ENCODE measurements at places on chromosomes 6 and 20.

DNA sequence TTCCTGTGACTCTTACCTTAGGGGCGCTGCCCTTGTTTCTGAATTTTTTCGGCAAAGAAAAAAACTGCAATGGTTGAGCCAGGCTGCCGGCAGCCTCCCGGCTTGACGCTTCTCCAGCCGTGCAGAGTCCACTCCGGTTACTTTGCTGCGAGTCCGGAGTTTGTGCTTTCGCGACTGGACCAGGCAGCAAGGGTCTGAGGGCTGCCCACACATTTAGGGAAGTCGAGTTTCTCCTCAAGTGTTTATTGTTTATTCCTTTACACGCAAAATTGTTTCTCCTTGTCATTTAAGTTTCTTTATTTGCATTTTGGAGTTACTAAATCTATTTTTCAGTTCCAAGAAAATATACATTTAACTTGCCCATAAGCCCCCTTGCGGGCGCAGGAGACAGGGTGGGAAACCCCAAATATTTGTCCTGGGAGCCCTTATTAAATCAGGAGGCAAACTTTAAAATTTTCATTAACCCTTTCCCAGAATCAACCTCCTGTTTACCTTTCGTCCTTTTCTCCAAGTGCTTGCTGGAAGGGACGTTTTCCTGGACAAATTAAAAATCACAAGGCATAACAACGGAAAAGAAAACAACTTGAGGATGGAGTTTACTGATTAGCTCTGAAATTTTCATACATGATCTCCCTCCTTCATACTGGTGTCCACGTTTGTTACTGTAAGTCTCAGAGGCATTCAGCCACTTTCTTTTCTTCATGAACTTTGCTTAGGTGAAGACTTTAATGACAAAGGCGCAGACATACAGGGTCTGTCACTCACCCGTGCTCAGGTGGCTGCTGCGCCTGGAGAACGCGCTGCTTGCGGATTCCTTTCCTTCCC is 1.7 kb upstream of the PDE10A start:
- peak overlapping the region; percentile 57 for H3K4me3 ChIP-seq
- H3K4me1 ChIP-seq = peaks cover 8% of the 10 kb centered on the region
- H3K27me3 ChIP-seq = peaks cover 35% of the 10 kb centered on the region
- H3K36me3 ChIP-seq = peaks cover 3% of the 10 kb centered on the region

GRCh38 chr20:20201124-20201523 is 148.8 kb downstream of the CFAP61 start:
- no peak overlapping the region for H3K4me3 ChIP-seq
- H3K36me3 ChIP-seq = no peaks in the 10 kb centered on the region
- peaks cover 59% of the 10 kb centered on the region for H3K27me3 ChIP-seq
- H3K27ac ChIP-seq = no peak overlapping the region

DNA sequence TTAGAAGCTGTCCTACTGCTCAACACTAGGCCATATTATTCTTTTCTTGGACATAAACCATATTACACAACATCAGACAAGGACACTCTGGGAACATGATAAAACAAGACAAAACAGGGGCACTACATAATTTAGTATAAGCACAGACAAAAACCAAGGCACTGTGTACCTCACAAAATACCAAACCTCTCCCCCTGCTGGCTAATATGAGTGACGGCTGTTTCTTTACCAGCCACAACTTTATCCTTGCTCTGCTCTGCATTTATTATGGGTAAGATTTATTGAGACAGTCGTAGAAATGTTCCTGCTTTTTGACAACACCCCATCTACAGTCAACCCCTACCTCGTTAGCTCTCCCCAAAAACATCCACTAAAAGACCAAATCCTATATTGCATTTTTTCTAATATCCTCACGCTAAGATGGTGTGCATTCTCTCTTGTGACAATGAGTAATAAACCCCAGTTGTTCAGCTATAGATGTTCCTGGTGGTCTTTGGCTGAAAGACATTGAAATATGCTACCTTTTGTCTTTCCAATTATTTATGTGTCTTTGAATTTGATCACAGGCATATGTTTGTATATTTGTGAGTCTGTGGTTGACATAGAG is 23.8 kb upstream of the POLR1H start:
- H3K4me1 ChIP-seq = peaks cover 2% of the 10 kb centered on the region
- H3K4me3 ChIP-seq = no peak overlapping the region
- DNase-seq = no peak
- no peaks in the 10 kb centered on the region for H3K27me3 ChIP-seq
- H3K36me3 ChIP-seq = peaks cover 3% of the 10 kb centered on the region
- H3K27ac ChIP-seq = peak overlapping the region; percentile 49

DNA sequence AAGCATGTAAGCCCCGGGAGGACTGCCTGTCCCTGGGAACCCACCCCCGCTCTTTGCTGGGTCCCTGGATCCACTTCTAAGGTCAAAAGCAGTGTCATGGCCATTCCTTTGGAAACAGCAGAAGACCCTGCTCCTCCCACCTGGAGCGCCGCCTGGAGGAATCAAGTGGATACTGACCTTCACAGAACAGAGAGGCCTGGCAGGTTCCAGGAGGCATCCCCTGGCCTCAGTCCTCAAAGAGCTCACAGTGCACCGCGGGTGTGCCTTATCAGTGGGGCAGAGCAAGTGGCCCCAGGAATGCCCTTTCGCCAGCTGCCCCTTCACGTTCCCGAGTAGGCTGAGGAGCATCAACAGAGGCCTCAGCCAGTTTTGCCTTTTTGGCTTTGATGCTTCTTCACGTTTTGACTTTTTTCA is 11.1 kb upstream of the SLC4A11 start:
- H3K27me3 ChIP-seq = peaks cover 11% of the 10 kb centered on the region
- peaks cover 2% of the 10 kb centered on the region for H3K4me1 ChIP-seq
- no peak overlapping the region for H3K27ac ChIP-seq
- H3K4me3 ChIP-seq = no peak overlapping the region

GRCh38 chr20:8932192-8933165 is 136.4 kb upstream of the PLCB4 start:
- no peaks in the 10 kb centered on the region for H3K36me3 ChIP-seq
- no peaks in the 10 kb centered on the region for H3K4me1 ChIP-seq
- no peak overlapping the region for H3K4me3 ChIP-seq
- no peak overlapping the region for H3K27ac ChIP-seq
- no peaks in the 10 kb centered on the region for H3K27me3 ChIP-seq
- DNase-seq = no peak

Data from T-helper 17 cell (primary cell).